ENCODE measurements at places on chromosomes 5 and 9.

- DNase-seq: peak; percentile 83
These were observed 2.4 kb downstream of the SMARCA2 start for GRCh38 chr9:2017331-2018161.

DNA sequence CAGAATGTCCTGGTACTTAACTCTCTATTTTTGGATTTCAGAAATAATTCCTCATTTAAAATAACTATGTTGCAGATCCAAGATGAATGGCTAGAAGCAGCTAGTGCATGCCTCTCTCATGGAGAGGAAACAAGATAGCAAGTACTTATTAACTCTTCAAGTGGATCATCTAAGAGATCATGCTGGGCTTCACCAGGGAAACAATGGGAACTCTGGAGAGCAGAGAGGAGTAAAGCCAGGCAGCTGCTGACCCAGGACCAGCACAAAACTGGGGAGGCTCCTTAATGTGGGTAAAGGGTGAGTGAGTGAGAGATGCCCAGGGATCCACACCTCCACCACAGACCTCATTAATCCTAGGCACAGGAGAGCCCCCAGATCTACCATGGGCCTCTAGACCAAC is 897.8 kb upstream of the ACO1 start:
- DNase-seq: no peak

GRCh38 chr5:108387758-108388157 is 5.9 kb upstream of the FBXL17 start:
- DNase-seq: no peak

DNA sequence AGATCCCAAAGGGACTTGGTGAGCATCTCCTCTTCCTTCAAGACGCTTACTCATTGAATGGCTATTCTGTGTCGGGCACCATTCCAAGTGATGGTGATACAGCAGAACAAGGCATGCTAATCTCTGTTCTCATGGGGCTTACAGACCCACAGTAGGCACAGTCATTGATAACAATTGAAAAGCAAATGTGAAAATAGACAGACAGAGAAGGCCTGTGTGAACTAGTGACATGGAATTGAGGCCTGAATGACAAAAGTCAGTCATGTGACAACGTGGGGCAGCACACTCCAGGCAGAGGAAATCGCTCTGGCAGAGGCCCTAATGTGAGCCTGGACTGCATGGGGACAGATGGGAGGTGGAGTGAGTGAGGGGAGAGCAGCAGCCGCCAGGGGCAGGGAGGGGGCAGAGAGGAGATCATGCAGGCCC is 70.7 kb upstream of the CPLX2 start:
- no peak for DNase-seq

DNA sequence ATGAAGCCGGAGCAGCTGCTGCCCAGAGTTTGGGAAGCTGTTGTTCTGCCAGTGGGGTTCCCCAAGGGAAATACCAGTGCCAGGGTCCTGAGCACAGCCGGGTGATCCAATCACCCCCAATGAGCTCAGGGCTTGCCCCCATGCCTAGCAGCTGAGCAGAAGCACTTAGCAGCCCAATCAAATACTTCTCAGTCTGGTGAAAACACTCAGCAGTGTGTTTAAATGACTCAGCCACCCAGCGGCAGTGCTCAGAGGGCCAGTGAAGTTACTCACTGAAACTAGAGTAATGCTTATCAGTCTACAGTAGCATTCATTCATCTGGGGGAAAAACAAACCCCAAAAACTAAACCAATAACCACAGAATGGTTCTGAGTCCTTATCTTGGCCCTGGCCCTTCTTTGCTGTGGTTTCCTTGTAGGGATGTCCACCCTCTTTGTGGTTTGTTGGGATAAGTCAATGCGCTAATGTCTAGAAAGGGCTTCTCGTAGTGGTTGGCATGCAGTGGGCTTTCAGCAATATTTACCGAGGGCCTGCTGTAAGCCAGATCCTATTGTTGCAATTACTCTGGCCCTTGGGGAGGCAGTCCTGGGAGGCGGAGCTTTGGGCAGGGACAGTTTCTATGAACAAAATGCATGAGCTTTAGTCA is 43.1 kb downstream of the LHX2 start:
- no peak for DNase-seq

GRCh38 chr9:117725426-117725887 is 21.3 kb downstream of the TLR4 start:
- DNase-seq: no peak

DNA sequence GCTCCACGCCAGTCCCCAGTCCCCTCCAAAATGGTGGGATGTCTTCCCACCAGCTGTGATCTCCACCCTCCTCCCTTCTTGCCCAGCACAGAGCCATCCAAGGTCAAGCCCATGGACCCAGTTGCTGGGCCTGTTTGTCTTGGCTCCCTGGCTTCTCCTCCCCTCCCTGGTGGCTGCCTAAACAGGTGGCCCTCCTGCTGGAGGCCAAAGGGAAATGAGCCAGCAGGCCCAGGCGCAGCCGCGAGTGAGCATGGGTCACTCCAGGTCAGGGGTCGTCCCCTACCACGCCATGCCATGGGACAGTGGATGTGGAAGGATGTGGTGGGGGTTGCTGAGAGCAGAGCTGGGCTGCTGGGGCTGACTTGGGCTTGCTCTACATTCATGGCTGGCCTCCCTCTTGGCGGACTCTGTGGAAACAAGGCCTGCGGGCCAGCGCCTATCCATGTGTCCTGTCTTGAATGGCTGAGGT is 33.6 kb downstream of the COL15A1 start:
- no peak for DNase-seq

DNA sequence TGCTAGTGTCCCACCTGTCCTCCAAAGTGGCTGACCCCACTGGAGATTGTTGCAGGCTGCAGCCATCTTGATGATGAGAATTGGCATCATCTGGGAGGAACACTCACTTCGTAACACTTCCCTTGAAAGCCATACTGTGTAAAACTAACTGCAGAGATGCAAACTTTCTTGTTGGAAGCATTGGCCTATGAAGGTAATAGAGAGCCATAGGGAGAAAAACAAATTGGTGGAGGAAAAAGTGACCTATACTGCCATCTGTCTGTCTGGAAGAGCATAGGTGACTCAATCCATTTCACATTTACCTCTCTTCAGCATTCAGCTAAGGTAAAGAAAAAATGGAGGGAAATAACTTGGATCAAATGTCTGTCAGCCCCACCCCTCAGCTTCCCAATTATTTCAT is 473.4 kb downstream of the NTRK2 start:
- DNase-seq: no peak

- no peak for DNase-seq
These were observed 35.2 kb downstream of the ERAP1 start for GRCh38 chr5:96772542-96772941.

GRCh38 chr5:154369682-154370081 is 76.1 kb upstream of the SAP30L start:
- no peak for DNase-seq

- no peak for DNase-seq
These were observed 19.1 kb upstream of the SNX2 start for GRCh38 chr5:122755783-122756182.

DNA sequence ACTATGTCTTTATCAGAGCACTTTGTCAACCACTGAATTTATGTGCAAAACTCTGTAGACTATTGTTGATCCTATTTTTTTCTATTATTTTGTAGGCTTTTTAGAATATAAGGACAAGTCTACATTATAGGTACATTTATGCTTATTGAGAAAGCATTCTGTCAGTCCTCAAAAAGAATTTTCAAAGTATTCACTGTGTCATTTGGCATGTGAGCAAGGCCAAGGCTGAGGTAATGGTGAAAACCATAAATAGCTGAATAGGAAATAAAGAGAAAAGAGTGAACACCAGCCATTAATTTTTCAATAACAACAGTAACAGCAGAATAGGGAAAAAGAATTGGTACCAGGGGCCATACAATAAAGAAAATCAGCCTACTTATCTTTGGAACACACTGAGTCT is 21.0 kb downstream of the SKIC3 start:
- no peak for DNase-seq

GRCh38 chr5:57529864-57530263 is 47.3 kb upstream of the ACTBL2 start:
- DNase-seq: no peak

DNA sequence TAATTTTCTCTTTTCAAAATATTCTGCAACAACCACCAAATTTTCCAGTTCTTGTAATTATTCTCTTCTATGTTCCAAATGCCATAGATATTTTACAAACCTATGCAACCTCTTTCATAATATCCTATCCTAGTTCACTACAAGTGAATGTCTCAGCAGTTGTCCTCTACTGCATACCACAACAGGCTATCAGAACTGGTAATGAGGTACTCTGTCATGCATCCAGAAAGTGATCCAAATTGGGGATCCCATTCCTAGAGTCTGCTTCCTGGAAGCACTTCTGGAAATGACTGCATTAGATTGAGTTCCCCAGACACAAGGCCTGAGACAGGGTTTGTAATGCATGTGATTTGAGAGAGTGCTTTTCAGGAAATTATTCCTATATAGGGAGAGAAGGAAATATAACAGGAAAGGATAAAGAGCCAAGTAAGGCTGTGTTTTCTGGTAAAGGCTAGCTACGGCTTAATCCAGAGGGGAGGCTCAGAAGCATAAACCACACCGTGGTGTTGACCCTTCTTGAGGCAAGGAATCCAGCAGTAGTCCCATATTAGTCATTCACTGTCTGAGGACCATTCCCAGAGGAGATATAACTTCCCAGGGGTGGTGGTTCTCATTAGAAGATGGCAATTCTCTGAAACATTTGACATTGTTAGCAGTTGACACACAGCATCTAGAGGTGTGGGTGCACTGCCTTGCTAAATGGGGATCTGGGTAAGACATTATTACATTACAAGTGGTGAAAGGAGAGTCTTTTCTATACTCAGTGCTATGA is 80.3 kb upstream of the FST start:
- no peak for DNase-seq

GRCh38 chr9:69718218-69718617 is 41.6 kb downstream of the PTAR1 start:
- DNase-seq: no peak

- DNase-seq: no peak
These were observed 60.8 kb downstream of the DMXL1 start for GRCh38 chr5:119131530-119132304.

DNA sequence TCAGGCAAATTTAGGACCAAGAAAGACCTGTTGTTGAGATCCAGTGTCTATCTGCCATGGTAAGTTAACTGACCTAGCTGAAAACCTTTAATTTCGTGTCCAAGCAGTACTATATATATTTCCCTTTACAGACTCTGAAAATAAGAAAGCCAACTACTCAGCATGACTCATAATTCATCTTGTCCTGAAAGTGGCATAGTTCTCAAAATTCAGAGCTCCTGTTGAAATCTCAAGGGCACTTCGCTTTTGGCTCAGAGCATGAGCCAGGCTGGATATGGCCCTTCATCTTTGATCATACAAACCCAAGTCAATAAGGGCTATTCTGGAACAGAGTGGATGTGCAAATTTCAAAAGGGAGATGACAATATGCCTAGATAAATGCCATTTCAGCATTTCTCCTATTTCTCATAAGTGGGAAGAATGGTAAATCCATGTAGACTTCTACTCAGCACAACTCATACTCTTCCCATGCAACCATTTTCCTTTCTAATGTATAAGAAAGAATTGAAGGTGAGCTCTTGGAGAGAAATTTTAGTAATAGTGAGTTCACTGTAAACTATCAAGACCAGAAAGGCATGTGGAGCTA is 567.9 kb upstream of the DAB2 start:
- no peak for DNase-seq

DNA sequence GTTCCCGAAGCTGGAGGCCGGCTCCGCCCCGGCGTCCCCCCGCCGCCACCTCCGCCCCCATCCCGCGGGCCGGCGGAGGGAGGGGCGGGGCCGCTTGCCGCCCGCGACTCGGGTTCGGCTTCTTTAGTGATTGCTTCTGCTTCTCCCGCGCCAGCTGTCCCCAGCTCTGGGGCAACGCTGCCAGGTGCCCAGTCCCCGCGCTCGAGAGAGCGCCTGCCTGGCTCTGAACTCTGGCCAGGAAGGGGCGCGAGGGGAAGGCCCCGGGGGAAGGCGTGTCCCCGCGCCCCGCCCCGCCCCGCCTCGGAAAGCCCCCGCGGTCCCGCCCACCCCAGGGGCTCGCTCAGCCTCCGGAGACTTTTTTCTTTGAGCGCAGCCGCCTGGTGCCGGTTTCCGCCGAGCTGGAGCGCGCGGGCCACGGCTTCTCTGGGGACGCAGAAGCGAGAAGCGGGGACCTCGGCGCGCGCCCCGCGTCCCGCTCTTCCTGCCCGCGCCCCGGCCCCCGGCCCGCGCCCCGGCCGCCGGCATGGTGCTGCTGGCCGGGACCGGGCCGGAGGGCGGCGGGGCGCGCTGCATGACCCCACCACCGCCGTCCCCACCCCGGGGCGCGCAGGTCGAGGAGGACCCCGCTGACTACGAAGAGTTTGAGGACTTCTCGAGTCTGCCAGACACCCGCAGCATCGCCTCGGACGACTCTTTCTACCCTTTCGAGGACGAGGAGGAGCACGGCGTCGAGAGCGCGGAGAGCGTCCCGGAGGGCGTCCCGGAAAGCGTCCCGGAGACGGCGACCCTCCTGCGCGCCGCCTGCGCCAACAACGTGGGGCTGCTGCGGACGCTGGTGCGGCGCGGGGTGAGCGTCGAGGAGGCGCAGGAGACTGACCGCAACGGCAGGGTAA is at the start of gene ANKRD33B:
ANKRD33B (plus strand) TSS at position 126 of the 893 bp plus-strand sequence; CDS start at position 524, 398 bp downstream.
- DNase-seq: peak; percentile 86

- no peak for DNase-seq
These were observed 182.9 kb upstream of the TNC start for GRCh38 chr9:115300874-115301273.

- DNase-seq: no peak
These were observed 2.5 kb downstream of the GPBP1 start for GRCh38 chr5:57176350-57176857.

GRCh38 chr9:105694190-105694847 is at the start of gene TMEM38B:
Gene TMEM38B (plus strand): TSS chr9:105694541. CDS start chr9:105694661, 120 bp downstream.
- peak; percentile 93 for DNase-seq

DNA sequence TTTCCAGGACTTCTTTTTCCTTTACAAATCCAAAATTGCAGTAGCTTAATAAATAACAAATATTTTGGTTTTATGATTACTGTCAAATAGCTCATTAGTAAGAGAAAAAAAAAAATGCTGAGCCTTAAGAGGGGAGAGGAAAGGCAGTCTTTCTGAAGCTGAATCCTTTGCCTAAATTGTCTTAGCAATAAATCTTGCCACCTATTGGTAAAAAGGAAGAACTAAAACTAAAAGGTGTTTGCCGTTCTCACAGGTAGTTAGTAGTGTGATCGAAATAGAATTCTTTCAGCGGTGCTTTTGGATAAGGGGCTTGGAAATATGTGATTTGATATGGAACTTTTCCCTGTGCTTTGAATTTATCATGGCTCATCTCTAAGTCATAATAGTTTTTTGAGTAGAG is 31.2 kb downstream of the PIK3R1 start:
- no peak for DNase-seq

- no peak for DNase-seq
These were observed 197.1 kb upstream of the TBCA start for GRCh38 chr5:77973253-77973609.

DNA sequence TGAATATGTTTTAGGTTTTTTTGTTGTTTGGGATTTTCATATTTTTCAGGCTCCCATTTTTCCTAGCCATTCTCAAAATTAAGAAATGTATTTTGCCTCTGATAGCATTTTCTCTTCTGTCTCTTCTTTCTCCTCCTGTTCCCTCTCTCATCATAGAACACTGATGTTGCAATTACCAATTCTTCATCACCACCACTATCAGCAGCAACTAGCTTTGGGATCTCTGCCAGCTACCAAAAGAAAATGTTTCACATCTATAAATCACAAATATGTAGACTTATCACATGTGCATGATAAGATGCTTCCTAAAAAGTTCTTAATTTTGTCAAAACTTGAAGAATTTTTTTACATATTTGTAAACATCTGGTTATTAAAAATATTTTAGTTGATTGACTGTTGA is 887.1 kb downstream of the MAT2B start:
- no peak for DNase-seq

- no peak for DNase-seq
These were observed 216.5 kb upstream of the NR4A3 start for GRCh38 chr9:99605016-99605743.

All from activated naive CD8-positive, alpha-beta T cell treated with anti-CD3 and anti-CD28 coated beads, Interleukin-2, amount 10 ng/mL, durations not matched to agents 7 days and 5 days (primary cell).